ENCODE measurements at places on chromosomes 2 and 18. TPM values are rescaled to one million over a fixed set of nuclear protein-coding genes. Genes with fewer than 3 reads are reported as not detected.

- H3K36me3 ChIP-seq = no peaks in the 10 kb centered on the region
- no peaks in the 10 kb centered on the region for H3K4me1 ChIP-seq
- DNase-seq = peak; percentile 65
- no peak overlapping the region for H3K27ac ChIP-seq
Observed at GRCh38 chr18:332007-332406, 64.2 kb upstream of the THOC1 start.

- H3K36me3 ChIP-seq = peaks cover 2% of the 10 kb centered on the region
- no peak for DNase-seq
- H3K4me1 ChIP-seq = no peaks in the 10 kb centered on the region
- no peaks in the 10 kb centered on the region for H3K27me3 ChIP-seq
Observed at GRCh38 chr2:25936889-25937545, 45.3 kb downstream of the KIF3C start.

- H3K4me3 ChIP-seq = no peak overlapping the region
- no peaks in the 10 kb centered on the region for H3K36me3 ChIP-seq
- no peak for DNase-seq
- H3K4me1 ChIP-seq = no peaks in the 10 kb centered on the region
- no peak overlapping the region for H3K27ac ChIP-seq
Observed at GRCh38 chr2:222264791-222265320, 33.9 kb downstream of the PAX3 start.

GRCh38 chr2:74690571-74690970, 36.5 kb downstream of the SEMA4F start:
- no peaks in the 10 kb centered on the region for H3K4me1 ChIP-seq
- H3K4me3 ChIP-seq = no peak overlapping the region
- no peaks in the 10 kb centered on the region for H3K36me3 ChIP-seq

GRCh38 chr2:213166109-213166508, 14.7 kb upstream of the IKZF2 start:
- no peaks in the 10 kb centered on the region for H3K4me1 ChIP-seq
- no peak for DNase-seq
- H3K36me3 ChIP-seq = no peaks in the 10 kb centered on the region
- H3K27me3 ChIP-seq = no peaks in the 10 kb centered on the region
- H3K27ac ChIP-seq = no peak overlapping the region
- H3K4me3 ChIP-seq = no peak overlapping the region

DNA sequence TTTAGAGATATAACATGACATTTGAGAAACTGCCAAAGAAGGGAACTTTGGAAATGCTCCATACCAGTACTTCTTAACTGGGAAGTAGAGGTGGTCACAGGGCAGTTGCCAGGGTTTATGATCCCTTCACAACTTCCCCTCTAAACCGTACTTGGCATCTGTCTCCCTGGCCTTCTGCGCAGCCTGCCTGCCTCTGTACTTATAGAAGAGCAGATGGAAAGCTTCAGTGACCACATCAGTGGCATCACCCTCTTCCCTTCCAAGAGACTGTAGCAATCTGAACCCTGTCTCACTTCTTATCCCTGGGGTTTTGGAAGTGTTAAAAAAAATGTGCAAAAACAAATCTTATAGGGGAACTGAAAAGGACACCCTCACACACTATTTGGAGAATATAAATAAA, 64.1 kb downstream of the EIF2AK3 start:
- no peaks in the 10 kb centered on the region for H3K36me3 ChIP-seq
- H3K27ac ChIP-seq = no peak overlapping the region
- no peak overlapping the region for H3K4me3 ChIP-seq
- H3K27me3 ChIP-seq = no peaks in the 10 kb centered on the region

DNA sequence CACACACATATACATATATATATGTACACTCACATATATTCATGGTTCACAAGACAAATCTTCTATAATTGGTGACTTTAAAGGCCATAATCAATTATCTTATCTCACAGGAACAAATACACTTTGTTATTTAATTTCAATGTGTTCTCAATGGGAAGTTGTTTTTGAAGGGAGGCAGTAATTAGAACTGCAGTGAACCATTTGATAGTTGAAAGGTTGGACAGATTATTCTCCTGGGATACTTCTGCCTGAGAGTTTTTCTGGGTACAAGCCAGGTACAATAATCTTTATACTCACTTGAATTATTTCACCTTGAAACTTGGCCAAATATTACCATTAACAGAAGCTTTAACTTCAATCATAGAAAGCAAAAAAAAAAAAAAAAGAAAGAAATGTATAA, 546.6 kb upstream of the LRRTM4 start:
- H3K4me3 ChIP-seq = no peak overlapping the region
- no peak overlapping the region for H3K27ac ChIP-seq
- H3K36me3 ChIP-seq = no peaks in the 10 kb centered on the region

- no peak overlapping the region for H3K27ac ChIP-seq
- DNase-seq = no peak
- no peaks in the 10 kb centered on the region for H3K36me3 ChIP-seq
- no peaks in the 10 kb centered on the region for H3K4me1 ChIP-seq
- no peak overlapping the region for H3K4me3 ChIP-seq
Observed at GRCh38 chr2:131042148-131042775, 51.0 kb downstream of the FAM168B start.

DNA sequence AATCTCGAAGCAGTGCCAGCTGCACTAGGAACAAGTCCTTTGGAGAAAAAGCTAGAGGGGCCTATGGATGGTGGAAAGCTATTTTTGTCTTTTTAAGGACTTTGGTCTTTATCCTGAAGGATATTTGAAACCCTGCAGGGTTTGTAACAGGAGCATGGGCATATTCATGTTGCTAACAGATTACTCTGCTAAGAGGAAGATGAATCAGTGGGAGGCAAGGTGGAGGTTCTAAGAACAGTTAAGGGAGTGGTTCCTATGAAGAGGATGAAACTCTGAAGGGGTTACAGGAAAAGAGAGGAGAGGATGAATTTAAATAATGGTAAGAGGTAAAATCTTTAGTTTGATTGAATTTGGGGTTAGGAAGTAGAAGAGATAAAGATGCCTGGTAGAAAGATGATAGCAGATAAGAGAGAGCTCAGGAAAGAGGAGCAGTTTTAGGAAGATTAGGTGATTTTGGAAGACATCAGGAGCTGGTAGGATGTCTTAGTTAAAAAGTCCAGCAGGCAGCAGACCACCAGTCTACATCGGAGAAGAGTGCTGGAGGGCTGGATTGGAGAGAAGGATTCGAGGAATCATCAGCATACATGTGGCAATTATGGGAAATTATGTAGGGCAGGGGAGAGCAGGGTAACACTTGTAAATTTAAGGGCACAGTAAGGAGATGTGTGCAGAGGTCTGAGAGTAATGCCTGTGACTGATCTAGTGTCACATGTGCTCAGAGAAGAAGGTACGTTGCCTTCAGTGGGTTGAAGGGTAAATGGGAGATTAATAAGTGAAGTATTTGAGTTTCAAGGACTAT, 39.3 kb upstream of the C1GALT1C1L start:
- no peaks in the 10 kb centered on the region for H3K36me3 ChIP-seq
- no peak for DNase-seq
- no peaks in the 10 kb centered on the region for H3K4me1 ChIP-seq

DNA sequence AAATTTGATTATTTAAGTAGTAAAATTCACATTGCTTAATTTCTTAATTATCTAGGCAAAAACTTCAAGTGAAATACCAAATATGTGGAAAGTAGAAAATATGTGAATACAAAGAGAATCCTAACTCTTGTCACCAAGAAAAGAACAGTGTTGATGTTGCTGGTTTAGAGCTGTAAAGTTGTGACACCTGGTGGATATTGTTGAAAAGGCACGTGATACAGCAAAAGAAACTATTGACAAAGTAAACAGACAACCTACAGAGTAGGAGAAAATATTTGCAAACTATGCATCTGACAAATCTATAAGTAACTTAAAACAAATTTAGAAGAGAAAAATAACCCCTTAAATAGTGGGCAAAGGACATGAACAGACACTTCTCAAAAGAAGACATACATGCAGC, 25.6 kb upstream of the ZC3H15 start:
- no peaks in the 10 kb centered on the region for H3K36me3 ChIP-seq
- no peak overlapping the region for H3K4me3 ChIP-seq
- no peak for DNase-seq
- H3K4me1 ChIP-seq = no peaks in the 10 kb centered on the region
- H3K27me3 ChIP-seq = no peaks in the 10 kb centered on the region

DNA sequence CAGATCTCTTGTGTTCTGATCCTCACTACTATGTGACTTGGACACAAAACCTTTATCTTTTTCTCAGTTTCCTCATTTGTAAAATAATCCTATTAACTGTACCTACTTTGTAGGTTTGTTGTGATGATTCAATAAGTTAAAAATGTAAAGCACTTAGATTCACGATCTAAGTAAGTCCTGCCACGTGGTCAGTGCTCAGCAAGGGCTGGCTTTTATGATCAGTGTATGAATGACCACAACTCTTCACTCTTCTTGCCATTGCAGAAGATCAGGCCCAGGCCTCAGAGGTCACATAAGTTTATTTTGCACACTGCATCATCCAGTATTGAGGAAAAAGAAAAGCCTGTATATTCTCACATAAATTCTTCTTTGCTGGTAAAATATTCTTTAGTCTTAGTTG, 1192.5 kb upstream of the ACVR2A start:
- no peak overlapping the region for H3K4me3 ChIP-seq
- H3K27ac ChIP-seq = no peak overlapping the region
- H3K36me3 ChIP-seq = no peaks in the 10 kb centered on the region
- H3K27me3 ChIP-seq = no peaks in the 10 kb centered on the region
- no peaks in the 10 kb centered on the region for H3K4me1 ChIP-seq
- DNase-seq = no peak

GRCh38 chr2:178450524-178450773, 526 bp downstream of the PRKRA start:
- peak overlapping the region; percentile 96 for H3K27ac ChIP-seq
- no peaks in the 10 kb centered on the region for H3K36me3 ChIP-seq
- H3K27me3 ChIP-seq = no peaks in the 10 kb centered on the region
- H3K4me3 ChIP-seq = peak overlapping the region; percentile 81
- DNase-seq = no peak

DNA sequence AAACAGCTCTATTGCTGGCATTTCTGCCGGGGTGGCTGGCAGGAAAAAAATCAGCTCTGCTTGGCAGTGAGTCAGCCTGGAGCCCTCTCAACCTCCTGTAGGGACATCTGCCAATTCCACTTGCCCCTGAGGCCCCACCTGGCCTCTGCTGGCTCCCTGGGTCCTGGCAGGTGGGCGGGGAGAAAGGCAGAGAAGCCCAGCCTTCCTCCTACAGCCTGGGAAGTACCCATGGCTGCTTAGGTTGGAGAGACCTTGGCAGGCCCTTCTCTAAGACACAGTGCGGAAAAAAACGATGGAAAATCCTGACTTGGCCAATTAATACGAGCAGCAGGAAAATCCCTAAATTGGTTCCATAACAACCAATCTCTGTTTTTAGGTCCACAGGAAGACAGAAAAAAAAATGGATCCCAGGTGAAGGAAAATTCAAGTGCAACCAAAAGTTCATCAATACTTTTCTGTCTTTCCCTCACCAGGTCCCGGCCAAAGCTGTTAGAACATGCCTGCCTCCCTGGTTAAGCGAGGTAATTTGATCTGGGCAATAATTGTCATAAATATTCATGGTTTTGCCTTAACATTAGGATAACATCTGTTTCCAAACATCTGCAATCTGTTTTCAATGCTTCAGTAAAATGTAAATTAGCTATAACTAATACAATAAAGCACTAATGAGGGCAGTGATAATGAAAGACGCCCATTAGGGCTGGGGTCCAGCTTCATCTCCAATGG, 245.9 kb downstream of the TFCP2L1 start:
- no peaks in the 10 kb centered on the region for H3K36me3 ChIP-seq
- DNase-seq = no peak
- no peak overlapping the region for H3K4me3 ChIP-seq
- no peaks in the 10 kb centered on the region for H3K4me1 ChIP-seq
- H3K27me3 ChIP-seq = no peaks in the 10 kb centered on the region

- DNase-seq = no peak
- H3K4me1 ChIP-seq = no peaks in the 10 kb centered on the region
- no peak overlapping the region for H3K27ac ChIP-seq
- no peak overlapping the region for H3K4me3 ChIP-seq
Observed at GRCh38 chr2:104836265-104836664, 17.6 kb upstream of the POU3F3 start.

- no peak overlapping the region for H3K27ac ChIP-seq
- no peak overlapping the region for H3K4me3 ChIP-seq
- no peaks in the 10 kb centered on the region for H3K27me3 ChIP-seq
- H3K36me3 ChIP-seq = no peaks in the 10 kb centered on the region
- H3K4me1 ChIP-seq = peaks cover 1% of the 10 kb centered on the region
- no peak for DNase-seq
Observed at GRCh38 chr18:24736662-24737330, 276.4 kb downstream of the HRH4 start.

GRCh38 chr18:13185675-13186198, 32.8 kb upstream of the LDLRAD4 start:
- no peaks in the 10 kb centered on the region for H3K36me3 ChIP-seq
- no peaks in the 10 kb centered on the region for H3K4me1 ChIP-seq
- DNase-seq = no peak
- no peak overlapping the region for H3K4me3 ChIP-seq
- H3K27me3 ChIP-seq = no peaks in the 10 kb centered on the region

GPR39 gene
- total RNA-seq = 0.42 TPM

VIT gene
- 10.0 TPM for total RNA-seq

TCF4 gene
- total RNA-seq = 108 TPM

MALL gene
- total RNA-seq = 32.8 TPM

MAB21L4 gene
- total RNA-seq = not detected

ABHD3 gene
- total RNA-seq = 17.5 TPM

SRD5A2 gene
- total RNA-seq = not detected
